ENCODE measurements at places on chromosomes 6 and 20. TPM values are rescaled to one million over a fixed set of nuclear protein-coding genes. Genes with fewer than 3 reads are reported as not detected.

TGM6 gene
- total RNA-seq, result not detected

DXO gene
- 17.2 TPM for total RNA-seq

MRPL18 gene
- total RNA-seq, result 108 TPM

RNF217 gene
- 8.7 TPM for total RNA-seq

OPRM1 gene
- not detected for total RNA-seq

GTF2H4 gene
- 8.5 TPM for total RNA-seq

TNFRSF21 gene
- 47.2 TPM for total RNA-seq

WFDC5 gene
- total RNA-seq, result 1.6 TPM

ELOVL2 gene
- total RNA-seq, result not detected

HAO1 gene
- not detected for total RNA-seq

MACROD2 gene
- 0.16 TPM for total RNA-seq

DEFB124 gene
- total RNA-seq, result not detected

B3GALT4 gene
- total RNA-seq, result 2.2 TPM

LAMP5 gene
- not detected for total RNA-seq

CEBPB gene
- total RNA-seq, result 195 TPM

GGTLC1 gene
- not detected for total RNA-seq

Data from hair follicular keratinocyte (primary cell).